ENCODE measurements at places on chromosomes 16 and 17.

DNA sequence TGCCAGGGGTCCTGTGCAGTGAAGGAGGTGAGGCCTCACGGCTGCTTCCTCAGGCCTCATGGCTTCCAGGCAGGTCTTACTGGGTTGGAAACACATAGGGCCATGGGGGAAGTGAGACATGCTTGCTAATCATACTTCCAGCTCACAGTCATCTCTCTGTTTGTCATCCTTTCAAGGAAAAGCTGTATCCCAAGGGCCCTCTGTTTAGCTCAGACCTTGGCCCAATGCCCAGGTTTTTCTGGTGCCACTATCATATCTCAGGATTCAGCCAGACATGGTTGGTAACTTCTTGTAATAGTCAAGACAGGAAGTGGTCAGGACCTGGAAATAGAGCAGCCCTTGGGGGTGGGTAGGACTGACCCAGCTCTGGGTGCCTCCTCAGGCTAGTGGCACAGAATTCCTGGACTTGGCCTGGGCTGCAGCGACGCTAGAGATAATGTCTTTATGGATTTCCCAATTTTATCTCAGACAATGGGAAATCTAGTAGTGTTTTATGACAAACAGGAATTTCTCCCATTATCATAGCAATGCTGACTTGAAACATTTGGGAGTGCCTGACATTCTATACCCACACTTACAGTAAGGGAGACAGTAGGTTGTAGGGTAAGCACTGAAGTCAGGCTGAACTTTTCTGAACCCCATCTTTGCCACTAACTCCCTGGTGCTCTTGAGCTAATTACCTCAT, 13.5 kb upstream of the ITGB3 start:
- no peak for DNase-seq

DNA sequence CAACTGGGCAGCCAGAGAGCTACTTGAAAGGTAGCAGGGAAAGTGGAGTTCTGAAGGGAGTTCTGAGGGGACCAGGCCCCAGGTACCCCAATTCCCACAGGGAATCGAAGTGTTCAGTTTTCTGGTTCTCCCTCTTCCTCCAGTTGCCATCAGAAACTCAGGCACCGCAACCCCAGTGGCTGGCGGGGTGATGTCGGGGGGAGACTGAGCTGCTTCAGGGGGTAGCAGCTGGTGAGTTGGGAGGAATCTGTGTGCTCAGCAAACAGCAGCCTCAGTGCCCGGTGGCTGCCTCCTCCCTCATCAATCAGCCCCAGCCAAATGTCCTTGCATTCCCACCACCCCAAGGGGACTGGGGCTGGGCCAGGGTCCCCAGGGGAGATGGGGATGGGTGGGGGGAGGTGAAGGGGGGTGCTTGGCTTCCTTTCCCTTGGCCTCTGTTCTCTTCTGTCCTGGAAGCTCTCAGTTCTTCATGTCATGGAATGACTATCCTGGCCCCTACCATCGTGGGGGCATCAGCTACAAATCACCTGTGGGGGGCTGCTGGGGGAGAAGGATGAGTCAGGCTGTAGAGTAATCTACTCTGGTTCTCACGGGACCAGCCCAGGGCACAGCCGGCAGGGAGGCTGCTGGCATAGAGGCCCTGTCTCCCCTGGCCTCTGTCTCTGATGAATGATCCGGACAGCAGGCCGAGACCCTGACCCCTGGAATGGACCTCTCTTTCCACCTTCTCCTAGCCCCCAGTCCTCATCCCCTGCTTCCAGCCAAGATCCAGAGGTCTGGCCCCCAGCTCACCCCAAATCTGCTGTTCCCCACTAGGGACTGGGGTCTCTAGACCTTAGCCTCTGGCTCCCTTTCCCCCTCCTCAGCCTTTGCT, 2.6 kb upstream of the DNAH2 start:
- no peak for DNase-seq

DNA sequence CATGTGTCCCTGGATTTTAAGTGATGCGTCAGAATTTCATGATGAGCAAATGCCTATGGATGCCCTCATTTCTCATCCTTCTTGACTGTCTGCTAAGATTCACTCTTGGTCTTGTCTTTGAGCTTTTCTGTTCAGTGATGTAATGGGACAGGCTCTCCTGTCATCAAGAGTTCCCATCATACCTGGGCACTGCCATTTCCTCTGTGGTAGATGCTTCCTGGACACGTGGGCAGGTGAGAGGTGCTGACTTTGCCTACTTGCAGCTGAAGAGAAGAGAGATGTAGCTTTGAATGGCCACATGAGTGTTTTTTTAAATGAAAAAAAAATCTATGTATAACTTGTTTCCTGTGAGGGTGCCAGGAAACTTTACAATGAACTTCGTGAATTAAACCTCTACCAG, 557.7 kb downstream of the MAF start:
- DNase-seq: no peak

DNA sequence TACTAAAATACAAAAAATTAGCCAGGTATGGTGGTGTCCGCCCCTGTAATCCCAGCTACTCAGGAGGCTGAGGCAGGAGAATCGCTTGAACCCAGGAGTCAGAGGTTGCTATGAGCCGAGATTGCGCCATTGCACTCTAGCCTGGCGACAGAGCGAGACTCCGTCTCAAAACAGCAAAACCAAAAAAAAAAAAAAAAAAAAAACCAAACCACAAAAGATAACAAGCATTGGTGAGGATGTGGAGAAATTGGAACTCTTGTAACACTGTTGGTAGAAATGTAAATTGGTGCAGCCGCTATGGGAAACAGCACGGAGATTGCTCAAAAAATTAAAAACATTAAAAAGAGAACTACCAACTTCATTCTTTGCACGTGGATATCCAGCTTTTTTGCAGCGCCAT, 119.4 kb downstream of the OR1D5 start:
- DNase-seq: no peak

DNA sequence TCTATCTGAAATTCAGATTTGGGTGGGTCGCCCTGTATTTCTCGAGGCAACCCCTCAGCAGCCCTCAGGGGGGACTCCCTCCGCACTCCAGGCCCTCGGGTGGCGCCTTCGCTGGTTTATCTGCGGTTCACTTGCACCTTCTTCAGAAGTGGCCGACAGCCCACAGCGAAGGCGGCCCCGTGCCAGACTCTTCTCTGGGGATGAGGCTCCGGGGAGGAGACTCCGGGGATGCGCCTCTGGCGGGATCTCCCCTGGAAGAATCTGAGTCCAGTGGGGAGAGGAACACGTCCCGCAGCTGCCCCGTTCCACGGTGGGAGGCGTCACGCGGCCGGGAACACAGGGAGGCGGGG, 63.9 kb upstream of the DNAJA2 start:
- DNase-seq: no peak

Measured in hippocampal formation (tissue), 2 donors.